ENCODE measurements at places on chromosomes 2 and 18.
A peak's percentile ranks its signal among the peaks of the same experiment; 100 is the strongest.

GRCh38 chr2:86336675-86337243 is 667 bp downstream of the REEP1 start:
- no peak for DNase-seq

DNA sequence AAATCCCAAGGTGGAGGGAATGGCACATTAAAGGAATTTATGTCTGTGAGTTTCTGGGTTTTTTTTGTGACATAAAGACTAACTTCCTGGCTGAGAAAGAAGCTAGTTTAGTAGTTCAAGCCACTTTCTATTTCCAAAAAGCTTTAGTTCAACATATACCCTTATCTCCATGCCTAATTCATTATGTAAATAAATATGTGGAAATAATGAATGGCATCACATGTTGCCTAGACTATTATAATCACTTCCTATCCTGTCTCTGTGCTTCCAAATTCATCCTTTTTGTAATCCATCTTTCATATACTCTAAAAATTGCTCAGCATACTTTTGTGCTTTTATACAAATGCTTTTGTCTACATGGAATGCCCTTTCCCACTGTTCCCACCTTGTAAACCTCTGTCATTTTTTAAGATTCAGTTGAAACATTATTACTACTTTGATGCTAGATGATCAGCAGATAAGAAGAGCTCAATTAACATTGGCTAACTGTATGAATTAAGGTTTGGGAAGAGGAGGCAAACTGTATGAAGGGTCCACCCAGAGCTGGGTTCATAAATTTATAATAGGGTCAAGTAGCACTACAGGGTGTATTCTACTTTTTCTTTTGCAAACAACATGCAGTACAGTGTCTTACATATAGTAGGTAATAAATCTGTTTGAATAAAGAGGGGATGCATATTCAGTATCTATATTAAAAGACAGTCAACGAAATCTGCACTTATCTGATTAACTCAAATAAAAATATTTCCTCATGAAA is 61.7 kb upstream of the MTIF2 start:
- no peak for DNase-seq

DNA sequence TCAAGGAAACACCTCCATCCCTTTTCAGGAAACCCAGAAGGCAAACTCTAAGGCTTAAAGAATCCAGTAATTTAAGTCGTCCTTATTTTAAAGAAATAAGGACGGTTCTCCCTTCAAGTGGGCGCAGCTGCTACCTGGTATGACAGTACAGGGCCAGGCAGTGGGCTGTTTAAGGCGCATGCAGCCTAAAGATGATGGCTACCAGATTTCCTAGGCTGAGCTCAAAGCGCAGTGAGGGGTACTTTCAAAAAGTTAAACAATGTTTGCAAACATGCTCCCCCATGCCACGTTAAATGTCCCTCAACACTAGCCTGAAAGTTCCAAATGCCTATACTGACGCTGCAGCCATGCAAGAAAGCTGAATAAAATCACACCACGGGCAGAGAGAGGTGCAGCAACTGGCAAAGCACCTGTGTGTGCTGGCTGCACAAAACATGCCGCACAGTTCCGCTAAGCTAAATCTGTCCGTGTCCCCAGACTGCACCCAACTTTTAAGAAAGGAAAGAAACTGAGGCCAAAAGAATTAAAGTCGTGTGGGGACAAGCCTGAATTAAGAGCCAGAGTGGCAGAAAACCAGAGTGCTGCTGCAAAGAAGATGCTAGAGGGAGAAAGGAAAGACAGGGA is 583 bp downstream of the HIBCH start:
- peak; percentile 23 for DNase-seq

DNA sequence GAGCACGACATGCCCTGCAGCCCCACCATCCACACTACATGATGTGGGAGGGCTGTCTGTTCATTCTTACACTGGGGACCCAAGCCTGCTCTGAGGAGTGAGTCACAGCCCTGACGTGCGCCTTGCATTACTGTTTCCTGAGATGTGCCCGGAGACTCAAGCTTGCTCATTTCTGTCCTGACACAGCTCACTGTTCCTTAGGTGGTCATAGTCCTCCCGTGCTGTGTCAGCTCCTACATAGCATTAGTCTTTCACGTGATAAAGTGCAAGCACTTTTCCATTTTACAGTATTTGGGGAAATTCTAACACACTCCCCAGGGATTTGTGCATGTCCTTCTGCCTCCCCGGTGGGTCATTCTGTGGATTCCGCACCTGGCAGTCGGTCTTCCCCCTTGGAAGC is 46.2 kb upstream of the TRIM43B start:
- DNase-seq, result peak; percentile 82

GRCh38 chr2:149595056-149595963 is 7.7 kb upstream of the MMADHC start:
- DNase-seq, result no peak

DNA sequence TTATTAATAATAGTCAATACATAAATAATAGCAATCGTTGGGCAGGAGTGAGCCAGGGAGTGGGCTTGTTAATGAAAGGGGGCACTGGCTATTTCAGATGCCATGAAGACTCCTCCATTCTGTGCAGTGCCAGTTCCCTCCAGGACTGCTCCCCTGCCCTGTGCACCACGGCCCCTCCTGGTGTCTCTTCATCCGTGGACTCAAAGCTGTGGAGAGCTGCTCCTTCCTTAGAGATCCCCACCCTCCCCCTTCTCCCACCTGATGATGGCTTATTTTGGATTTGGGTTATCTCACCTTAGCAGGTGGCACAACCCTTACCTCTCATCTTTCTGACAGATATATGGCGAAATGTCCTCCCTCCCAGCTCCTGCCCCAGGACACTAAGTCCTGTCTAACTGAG is 3.1 kb upstream of the CELF4 start:
- DNase-seq, result no peak

GRCh38 chr2:239465017-239466001 is 64.5 kb upstream of the HDAC4 start:
- DNase-seq, result no peak

DNA sequence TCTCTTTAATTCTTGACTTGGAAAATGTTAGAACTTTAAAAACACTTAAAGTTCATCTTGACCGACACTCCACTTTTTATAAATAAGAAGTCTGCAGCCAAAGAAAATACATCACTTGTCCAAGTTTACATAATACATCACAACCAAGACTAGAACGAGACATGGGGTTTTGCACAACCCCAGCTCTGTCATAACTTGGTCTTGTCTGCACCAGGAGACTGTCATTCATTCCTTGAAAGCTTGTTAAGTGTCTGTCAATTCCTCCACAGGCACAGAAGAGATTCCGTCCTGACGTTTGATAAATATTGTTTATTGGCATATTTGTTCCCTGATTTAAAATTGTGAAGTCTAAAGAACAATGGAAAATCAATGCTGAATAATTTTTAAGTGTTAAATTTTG is 139.5 kb upstream of the SETBP1 start:
- no peak for DNase-seq

DNA sequence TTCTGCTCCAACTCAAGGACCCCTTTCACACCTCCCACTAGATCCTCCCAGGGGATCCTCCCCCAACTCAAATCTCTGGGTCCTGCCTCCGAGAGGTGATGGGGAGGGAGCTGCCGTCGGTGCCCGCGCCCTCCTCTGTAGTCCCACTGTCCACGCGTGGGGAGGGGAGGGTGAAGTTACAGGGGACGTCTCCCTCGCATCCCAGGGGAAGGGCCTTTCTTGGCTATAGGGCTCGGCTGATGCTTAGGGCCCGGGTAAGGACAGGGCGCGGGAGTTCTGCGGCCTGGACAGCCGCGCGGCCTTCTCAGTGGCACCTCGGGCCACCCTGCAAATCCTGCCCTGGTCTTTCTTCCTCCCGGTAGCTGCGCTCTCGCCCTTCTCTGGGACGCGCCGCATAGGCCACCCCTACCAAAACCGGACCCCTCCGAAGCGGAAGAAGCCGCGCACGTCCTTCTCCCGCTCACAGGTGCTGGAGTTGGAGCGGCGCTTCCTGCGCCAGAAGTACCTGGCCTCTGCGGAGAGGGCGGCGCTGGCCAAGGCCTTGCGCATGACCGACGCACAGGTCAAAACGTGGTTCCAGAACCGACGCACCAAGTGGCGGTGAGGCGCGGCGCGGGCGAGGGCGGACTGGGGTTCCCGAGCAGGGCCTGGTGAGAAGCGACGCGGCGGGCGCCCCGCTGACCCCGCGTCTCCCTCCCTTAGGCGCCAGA is 1.2 kb downstream of the TLX2 start:
- DNase-seq, result no peak
